ENCODE measurements at places on chromosomes 3 and 15.

GRCh38 chr15:40770147-40770721 lies 454 bp downstream of the C15orf62 start:
- no peak for DNase-seq

GRCh38 chr15:45338417-45338816 lies 39.9 kb downstream of the GATM start:
- DNase-seq = no peak

GRCh38 chr3:11724615-11725339 lies 81.1 kb upstream of the VGLL4 start:
- no peak for DNase-seq

GRCh38 chr3:62372621-62373041 lies 719 bp downstream of the FEZF2 start:
- no peak for DNase-seq

DNA sequence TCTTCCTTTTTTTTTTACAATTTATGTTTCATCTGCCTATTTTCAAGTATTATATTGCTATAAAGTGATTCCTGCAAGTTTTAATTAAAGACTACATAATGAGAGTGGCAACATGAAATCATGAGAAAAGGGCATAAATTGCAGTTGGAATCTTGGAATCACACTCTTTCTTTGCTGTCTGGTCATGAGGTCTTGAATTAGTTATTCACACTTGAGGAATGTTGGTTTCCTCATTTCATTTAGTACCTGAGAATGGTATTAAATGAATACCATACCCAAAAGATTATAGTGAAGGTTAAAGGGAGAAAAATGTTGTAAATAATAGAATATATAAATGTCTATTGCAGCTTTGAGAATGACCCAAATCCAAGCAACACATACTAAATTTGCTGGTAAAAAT lies 25.8 kb upstream of the CNTN3 start:
- no peak for DNase-seq

- DNase-seq = no peak
These were observed 264.7 kb downstream of the ZBBX start for GRCh38 chr3:167115331-167115934.

GRCh38 chr3:26308454-26308853 lies 314.1 kb upstream of the LRRC3B start:
- no peak for DNase-seq

DNA sequence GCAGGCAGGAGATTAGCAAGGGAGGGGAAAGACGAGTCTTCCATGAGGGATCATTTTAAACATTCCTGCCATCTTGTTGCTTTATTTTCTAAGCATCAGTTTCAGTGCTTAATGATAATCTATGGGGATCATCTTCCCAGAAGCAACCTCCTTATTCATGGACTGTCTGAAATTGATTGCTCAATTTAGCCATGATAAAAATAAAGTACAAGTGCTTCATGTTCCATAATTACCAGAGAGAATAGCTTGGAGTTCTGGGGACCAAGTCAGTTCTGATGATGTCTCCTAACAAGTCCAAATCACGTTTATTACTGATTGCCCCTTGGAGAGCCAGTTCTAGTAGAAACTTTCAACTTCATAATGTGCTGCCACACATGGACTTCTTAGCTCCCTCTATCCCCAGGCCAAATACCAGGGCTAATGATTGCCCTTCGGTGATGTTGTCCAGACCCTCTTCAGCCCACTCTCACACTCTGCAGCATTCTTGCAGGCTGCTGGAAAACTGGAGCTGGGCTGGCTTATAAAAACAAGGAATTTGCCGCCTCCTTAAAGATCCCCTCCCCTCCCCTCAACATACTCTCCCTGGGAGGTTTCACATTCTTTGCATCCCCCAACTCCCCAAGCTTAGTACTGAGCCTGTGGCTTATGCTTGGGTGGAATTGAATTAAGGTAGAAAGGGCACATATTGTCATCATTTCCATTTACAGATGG lies 222.1 kb upstream of the ADAMTS9 start:
- DNase-seq = no peak

DNA sequence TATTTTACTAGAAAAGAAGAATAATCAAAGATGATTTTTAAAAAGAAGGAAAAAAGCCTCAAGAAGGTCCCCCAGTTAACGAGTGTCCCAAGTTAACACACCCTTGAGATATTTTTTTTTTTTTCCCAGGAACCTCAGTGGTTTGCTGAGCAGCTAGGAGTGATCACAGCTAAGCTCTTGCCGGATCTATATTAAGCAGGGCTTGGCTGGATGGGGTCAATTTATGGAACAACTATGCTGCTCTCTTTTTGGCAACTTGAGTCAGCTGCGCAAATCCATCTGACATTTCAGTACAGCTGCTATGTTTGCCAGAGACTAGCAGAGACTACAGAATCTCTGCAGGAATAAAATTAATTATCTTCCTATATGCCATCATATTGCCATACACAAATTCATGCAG lies at the start of gene LMOD3:
Gene LMOD3 (minus strand): TSS at position 193 of the 400 bp plus-strand sequence. CDS start 209 bp downstream, outside the sequence.
- DNase-seq = no peak

DNA sequence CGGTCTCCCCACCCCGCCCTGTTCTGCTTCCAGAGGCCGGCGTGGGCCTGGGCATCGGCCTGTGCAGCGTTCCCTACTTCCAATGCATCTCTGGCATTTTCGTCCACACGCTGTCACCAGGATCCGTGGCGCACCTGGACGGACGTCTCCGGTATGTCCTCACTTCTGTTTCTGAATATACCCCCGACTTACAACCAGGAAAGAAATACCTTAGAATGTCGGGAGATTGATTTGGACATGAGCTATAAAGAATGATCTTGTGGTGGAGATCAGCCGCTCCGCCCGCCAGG lies 41.4 kb downstream of the STARD5 start:
- DNase-seq = no peak

- no peak for DNase-seq
These were observed 7.0 kb downstream of the TMEM40 start for GRCh38 chr3:12752102-12752501.

DNA sequence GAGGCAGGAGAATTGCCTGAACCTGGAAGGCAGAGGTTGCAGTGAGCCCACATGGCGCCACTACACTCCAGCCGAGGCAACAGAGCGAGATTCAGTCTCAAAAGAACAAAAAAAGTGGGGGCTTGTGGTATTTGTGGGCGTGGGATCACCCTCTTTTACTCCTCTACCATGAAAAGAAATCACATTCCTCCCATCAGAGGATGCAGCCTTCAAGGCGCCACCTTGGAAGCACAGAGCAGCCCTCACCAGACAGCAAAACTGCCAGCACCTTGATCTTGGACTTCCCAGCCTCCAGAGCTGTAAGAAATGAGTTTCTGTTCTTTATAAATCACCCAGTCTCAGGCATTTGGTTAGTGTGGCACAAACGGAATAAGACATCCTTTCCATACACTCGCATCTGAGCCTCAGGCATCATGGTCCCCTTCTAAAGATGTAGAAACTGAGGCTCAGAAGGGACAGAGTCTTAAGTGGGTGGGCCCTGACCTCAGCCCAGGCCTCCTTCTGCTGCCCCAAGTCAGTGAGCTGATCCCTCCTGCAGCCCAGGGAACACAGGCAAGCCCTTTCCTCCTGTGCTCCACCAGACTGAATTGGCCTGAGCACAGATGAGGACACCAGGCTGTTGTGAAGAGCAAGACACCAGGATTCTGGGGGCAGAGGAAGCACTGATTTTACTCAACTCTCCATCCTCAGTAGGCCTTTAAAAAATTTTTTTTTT lies 201.7 kb upstream of the LINGO1 start:
- DNase-seq = no peak

DNA sequence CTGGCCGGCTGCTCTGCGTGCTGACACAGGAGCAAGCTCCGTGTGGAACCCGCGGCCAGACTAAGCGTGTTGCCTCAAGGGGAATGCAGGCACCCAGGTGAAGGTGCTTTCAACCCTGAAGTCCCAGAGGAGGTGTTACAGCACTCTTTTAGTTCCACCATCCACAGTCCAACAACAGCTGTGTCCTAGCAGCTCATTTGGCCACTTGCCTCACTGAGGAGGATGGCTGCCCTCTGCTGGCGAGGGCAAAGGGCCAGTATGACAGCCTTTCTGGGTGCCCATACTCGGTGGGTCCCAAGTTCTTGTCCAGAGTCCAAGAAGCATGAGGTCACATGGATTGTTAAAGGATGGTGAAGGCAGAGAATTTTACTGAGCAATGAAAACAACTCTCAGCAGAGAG lies 87.8 kb downstream of the C3orf85 start:
- DNase-seq = no peak

DNA sequence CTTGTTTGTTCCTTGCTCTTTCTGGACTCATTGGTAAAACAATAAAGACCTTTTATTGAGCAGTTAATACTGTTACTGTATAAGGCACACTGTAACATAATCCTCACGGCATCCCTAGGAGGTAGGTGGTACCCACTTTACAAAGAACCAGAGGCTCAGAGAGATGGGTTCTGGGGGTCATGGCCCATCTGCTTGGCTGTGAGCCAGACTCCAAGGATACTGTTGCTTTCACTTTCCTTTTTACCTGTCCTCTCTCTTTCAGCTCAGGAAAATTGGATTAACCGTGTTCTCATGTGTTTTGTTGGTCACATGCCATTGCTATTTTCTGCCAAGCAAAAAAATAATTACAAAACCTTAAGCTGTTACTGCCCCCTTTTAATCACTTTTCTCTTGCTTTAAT lies 34.8 kb upstream of the FILIP1L start:
- no peak for DNase-seq

DNA sequence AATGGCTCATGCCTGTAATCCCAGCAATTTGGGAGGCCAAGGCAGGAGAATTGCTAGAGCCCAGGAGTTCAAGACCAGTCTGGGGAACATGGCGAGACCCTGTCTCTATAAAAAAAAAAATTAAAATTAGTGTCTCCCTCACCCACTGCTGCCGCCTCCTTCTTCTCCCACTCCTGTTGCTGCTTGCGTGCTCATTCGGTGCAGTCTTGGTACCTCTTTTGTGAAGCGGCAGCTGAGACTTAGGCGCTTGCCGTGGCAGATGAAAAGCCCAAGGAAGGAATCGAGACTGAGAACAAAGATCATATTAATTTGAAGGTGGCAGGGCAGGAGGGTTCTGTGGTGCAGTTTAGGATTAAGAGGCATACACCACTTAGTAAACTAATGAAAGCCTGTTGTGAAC lies 20.0 kb downstream of the GLB1 start:
- DNase-seq = no peak

- no peak for DNase-seq
These were observed 106.9 kb downstream of the RFTN1 start for GRCh38 chr3:16406579-16406978.

DNA sequence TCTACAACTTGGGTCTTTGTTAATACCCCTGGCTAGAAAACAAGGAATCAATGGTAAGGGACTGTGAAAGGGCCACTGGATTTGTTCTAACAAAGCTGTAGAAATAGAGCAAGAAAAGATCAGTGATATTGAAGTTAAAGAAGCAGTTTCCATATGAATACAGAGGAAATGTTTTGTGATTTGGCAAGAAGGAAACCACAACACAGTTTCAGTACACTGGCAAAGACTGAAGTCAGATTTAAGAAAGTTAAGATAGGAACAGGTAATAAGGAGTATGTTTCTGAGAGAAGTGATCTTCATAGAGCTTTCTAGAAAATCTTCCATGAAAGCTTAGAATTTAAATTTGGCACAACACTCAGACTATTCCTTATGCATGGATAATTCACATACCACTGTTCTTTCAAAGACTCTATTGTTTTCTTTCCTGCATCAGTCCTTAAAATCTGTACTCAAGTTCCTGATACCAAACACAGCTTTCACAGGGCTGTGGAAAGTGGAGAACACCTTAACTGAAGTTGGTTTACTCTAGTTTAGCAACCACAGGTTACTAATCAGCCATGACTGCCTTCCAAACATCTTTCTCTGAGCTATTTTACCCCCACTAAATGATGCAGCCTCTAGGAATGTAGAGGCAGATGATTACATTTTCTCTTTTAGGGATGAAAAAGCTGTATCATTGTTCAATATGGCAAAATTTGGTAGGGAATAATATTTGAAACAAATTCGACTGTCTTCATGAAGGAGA lies 32.4 kb upstream of the ALCAM start:
- DNase-seq = no peak

- no peak for DNase-seq
These were observed 3.3 kb downstream of the ARRDC4 start for GRCh38 chr15:97963779-97964178.

DNA sequence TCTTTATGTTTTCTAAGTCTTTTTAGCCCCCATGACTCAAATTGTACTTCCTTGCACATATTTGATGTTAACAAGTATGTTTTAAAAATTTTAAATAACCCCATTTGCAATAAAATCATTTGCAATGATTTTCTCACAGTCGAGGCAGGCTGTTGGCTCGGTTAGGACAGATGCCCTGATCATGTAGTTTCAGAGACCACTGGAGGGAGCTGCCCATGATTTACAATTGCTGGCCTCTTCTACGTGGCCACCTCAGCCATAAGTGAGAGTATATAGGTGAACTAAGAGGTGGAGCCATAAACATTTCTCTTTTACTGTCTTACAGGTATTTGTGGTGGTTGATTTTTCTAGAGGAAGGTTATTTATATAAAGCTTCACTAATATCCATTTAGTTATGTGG lies 1.7 kb downstream of the DTWD1 start:
- DNase-seq = no peak

DNA sequence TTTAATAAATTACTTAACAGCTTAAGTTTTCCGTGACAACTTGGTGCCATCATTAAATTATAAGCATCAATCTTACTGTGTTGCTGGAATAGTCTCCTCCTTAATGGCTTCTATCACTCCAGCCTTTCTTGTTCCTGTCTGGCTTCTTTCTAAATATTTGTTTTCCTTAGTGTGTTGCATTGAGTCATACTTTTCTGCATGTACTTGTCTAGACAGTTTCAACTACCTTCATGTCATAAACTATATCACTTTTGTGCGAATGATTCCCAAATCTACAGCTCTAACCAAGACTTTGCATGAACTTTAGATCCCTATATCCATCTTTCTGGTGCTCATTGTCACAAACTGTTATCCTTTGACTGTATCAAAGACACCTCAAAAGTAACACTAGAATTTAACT lies 78.4 kb downstream of the AKAP13 start:
- DNase-seq = no peak

DNA sequence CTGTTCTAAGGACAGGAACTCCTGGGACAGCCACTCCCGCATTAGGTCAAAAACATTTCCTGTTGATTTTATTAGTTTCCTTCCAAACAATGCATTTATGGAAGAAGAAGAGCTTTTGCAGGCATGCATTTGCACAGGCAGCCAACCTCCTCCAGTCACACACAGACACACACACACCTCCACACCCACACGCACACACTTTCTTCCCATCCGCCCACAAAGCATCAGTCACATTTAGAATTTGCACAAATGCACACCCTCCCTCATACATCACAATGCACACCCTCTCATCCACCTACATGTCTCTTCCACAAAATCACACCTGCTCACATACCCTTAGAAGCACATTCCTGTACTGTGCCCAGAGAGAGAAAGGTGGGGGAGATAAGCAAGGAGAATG lies 4.1 kb upstream of the TYRO3 start:
- DNase-seq = no peak

DNA sequence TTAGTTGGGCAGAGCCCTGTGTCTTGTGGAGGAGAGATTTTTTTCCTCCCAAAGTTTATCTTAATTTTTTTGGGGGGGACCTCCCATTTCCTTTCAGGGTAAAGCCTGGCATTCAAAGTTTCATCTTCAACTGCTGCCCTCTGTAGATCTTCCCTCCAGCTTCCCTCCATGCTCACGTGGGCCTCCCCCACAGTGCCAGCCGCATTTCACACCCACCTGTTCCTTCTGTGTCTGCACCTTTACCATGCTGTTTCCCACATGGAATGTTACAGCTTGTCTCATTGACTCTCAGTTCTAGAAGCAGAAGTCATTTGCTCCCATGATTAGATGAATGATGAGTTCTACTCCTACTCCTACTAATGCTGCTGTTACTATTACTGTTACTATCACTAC lies 6.5 kb downstream of the CELF6 start:
- no peak for DNase-seq

GRCh38 chr3:58584690-58585004 lies 7.5 kb upstream of the FAM107A start:
- DNase-seq = no peak

Data from stimulated activated effector memory CD8-positive, alpha-beta T cell treated with anti-CD3 and anti-CD28 coated beads, Interleukin-12 subunit alpha, Interleukin-12 subunit beta, amount 100 ng/mL, for 72 hours (primary cell).